ENCODE measurements at places on chromosomes 13 and 19.
A peak's percentile ranks its signal among the peaks of the same experiment; 100 is the strongest.

DNA sequence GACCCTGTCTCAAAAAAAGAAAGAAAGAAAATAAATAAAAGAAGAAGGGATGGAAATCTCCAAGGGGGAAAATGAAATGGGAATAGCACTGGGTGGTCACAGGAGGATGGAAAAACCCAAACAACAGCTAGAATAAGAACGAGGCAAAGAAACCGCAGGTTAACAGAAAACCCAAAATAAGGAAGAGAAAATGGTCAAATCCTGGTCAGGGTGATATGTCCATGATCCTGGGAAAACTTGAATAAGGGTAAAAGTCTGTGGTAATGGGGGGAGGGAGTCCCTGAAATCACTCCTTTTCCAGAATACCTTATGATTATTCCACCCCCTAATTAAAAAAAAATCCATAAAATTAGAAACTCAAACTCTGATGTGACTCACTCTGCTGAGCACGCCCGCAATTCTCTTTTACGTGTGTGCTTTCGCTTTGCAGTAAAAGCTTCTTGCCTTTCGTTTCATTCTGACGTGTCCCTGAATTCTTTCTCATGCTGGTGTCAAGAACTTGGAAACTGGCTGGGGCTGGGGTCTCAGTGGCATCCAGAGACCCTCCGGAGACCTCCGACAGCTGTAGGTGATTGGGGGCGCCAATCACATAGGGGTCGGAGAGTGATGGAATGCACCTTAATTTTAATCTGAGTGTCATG lies 4.3 kb upstream of the NAXD start:
- no peak for DNase-seq

DNA sequence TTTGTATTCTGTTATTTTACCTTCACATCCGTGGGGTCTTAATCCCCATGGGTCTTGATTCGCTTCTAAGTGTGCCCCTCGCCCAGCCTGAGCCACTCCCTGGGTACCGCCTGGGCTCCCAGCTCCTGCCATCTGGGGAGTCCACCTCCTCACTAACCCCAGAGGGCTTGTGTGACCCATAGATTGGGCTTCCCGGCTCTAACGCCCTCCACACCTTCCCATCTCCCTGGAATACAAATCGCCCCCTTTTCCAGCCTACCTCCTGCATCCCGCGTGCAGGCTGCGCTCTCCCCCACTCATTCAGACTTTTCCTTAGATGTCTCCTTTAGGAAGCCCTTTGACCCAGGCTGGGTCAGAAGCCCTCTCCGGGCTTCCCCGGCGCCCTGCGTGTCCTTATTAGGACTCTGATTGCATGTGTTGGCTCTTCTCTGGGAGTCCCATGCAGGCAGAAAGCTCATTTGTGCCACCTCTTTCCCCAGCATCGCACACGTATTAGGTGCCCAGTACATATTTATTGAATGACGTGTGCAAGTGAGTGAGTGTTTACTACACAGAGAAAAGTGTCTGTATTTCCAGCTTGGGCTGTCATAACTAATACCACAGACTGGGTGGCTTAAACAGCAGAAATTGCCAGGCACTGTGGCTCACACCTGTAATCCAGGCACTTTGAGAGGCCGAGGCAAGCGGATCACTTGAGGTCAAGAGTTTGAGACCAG lies 757 bp downstream of the CCDC124 start:
- no peak for DNase-seq

GRCh38 chr13:113845723-113846635 lies 17.9 kb downstream of the GAS6 start:
- DNase-seq, result no peak

- peak; percentile 22 for DNase-seq
Measured at GRCh38 chr19:3275583-3276340, 51.3 kb downstream of the CELF5 start.

GRCh38 chr13:27810009-27810408 lies 17.7 kb downstream of the GSX1 start:
- DNase-seq, result no peak

- no peak for DNase-seq
Measured at GRCh38 chr19:33309826-33310225, 7.5 kb upstream of the CEBPA start.

All from HFF-Myc (cell line).